Neural crest cell (in vitro differentiated cells): ENCODE measurements at places on chromosomes 16 and 17. TPM values are rescaled to one million over a fixed set of nuclear protein-coding genes. Genes with fewer than 3 reads are reported as not detected.

- DNase-seq = no peak
These were observed 157.4 kb downstream of the IRX5 start for GRCh38 chr16:55088098-55088497.

TEFM gene
- 10.8 and 15.0 TPM in 2 replicates for total RNA-seq

DNA sequence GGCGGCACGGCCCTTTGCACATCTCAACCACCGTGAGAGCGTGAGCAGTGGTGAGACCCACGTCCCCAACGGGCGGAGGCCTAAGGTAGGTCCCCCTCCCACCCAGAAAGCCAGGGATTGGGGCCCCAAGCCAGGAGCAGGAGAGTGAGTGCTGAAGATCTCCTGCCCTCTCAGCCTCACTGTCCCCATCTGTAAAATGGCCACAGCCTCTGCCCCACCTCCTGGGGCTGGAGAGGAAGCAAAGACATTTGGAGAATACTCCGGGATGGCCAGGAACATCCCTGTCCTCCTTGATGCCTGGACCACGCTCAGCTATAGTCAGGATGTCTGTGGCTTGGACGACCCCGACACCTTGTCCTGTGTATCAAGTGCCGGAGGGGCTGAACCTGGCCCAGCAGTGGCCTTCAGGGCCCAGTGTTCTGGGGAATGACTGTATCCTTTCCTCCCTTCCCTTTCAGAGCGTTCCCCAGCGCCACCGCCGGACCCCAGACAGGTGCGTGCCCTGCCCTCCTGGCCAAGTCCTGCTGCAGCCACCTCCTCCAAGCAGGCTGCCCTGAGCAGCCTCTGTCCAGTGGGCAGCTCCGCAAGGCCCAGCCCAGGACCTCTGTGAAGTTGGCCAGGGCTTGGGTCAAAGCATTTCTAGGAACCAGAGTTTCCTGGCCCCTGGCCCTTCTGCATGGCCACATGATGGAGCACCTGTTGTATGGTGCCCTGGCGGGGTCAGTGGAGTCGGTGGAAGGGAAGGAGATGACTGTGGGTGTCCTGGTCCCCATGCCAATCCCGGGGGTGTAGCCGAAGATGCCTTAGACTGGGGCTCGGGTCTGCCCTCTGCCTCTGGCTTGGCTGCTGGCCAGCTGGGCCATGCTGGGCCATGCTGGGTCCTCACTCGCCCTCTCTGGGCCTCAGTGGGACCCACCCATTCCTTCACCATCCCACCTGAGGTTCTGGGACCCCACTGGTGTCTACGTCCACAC, 38.4 kb downstream of the ADCY7 start:
- no peak for DNase-seq

DNA sequence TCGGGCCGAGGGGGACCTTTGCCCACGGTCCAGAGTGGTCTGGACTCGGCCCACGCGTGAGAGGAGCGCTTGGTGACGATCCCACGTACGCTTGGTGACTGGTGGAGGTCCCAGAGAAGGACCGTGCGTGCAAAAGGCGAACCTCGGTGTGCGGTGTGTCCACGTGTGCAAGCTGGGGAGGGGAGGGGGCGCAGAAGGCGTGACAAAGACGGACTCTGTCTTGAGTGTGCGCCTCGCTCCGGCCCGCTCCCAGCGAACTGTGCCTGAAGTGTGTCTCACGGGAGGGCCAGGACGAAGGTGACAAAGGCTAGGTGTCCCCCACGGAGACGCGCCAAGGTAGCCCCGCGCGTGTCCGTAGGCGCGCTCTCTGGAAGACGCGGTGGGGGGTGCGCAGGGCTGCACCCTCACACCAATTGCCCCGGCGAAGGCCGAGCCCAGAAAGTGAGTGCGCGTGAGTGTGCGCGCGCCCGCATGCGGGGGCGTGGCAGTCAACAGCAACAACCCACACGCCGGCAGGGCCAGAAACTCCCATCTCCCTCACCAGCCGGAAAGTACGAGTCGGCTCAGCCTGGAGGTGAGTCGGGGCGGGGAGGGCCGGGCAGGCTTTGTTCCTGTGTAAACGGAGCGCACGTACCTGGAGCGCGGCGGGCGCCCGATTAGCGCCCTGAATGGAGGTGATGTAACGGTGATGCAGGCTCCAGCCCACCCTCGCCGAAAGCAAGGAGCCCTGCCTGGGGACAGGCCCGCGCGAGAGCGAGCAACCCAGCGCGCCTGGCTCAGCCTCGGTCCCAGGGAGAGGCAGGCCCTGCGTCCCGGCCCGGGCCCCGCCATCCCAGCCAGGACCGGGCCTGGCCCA, at the start of gene GPRC5C:
Gene GPRC5C (plus strand): TSS at position 521 of the 856 bp plus-strand sequence. CDS start 7,689 bp downstream, outside the sequence.
- no peak for DNase-seq

- no peak for DNase-seq
These were observed 38.4 kb downstream of the RANBP10 start for GRCh38 chr16:67767953-67768352.

- DNase-seq = no peak
These were observed 27.7 kb upstream of the RBFOX1 start for GRCh38 chr16:7304958-7305357.

DNA sequence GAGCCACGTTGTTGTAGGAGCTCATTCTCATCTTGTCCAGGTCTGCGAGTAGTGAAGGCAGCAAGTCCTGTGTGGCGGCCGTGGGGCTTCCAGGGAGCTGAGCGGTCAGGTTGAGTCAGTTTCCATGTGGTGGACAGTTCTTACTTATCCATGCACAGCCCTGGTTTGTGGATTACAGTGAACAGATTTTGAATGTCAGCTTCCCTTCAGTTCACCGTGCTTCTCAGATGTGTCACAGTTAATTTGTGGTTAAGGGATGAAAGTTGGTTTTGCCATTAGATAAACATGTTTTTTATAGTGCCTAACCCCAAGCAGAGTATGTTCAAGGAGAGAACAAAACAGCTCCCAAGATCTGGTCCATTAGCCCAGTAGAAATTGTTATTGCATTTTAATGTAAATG, 103.1 kb downstream of the RPTOR start:
- DNase-seq = no peak

GRCh38 chr17:81870131-81870980, 781 bp downstream of the ARHGDIA start:
- no peak for DNase-seq

- DNase-seq = no peak
These were observed 56.4 kb downstream of the MGAT5B start for GRCh38 chr17:76924345-76925342.

C16orf89 gene
- not detected in 2 replicates for total RNA-seq

DNA sequence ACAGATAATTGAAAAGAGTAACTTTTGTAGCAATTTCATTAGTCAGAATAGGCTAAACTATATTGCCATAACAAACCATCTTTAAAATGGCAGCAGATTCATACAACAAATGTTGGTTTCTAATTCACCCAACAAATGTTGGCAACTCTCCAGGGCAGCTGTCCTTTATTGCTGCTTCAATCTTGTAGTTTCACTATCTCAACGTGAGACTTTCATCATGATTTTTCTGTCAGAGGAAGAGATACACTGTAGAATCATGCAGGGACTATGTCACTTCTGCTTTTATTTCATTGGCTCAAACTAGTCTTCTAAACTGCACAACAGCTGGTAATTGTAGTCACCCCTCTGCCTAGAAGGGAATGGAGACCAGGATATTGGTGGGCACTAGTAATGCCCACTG, 174.2 kb downstream of the TANC2 start:
- DNase-seq = no peak

DNA sequence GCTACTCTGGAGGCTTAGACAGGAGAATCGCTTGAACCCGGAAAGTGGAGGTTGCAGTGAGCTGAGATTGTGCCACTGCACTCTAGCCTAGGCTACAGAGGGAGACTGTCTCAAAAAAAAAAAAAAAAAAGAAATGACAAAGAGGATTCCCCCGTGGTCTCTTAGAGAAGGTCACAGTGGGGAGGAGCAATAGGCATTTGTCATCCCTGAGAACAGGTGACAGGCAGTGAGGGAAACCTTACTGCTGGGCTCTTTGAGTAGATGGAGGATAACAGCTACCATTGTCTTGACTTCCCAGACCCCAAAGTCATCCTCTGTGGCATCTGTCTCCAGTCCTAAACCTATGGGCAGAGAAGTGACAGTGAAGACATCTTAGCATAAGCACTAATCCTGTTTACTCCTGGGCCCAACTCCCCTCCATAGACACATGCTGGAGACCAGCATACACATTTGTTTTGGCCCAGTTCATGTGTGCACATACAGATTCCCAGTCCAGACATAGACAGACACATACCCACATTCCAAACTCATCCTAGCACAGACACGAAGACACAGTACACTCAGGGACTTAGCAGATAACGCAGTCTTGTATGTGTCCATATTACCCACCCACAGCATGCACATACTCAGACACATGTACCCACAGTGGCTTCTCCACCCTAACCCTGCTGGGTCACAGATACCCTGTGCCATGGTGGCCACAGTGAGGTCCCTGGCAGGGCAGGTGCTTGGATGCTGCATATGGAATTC, 2.7 kb downstream of the ESRP2 start:
- no peak for DNase-seq

DNA sequence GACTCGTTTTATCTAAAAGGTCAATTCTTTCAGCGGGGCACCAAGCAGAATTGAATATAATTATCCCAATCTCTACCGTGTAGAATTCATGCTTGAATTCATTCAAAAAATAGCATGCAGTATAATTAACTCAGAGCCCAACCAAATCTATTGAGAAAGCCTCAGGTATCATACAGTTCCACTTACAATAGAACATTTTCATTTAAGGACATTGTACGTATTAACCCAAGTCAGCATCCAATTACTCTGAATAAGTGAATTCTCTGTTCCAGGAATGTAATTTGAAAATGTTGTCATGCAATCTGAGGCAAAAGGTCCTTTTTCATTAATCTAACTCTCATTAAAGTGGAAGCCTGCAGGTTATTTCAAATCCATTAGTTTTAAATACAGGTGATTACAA, 78.5 kb downstream of the SALL1 start:
- no peak for DNase-seq

GRCh38 chr16:26454102-26454501, 612.6 kb upstream of the C16orf82 start:
- DNase-seq = no peak

HSPB9 gene
- total RNA-seq = 0.16 and 0.40 TPM in 2 replicates

- DNase-seq = no peak
These were observed 52.9 kb downstream of the SNTB2 start for GRCh38 chr16:69239851-69240250.

- DNase-seq = no peak
These were observed 28.2 kb downstream of the SLC39A11 start for GRCh38 chr17:73064084-73064938.
